H4 (cell line): ENCODE measurements at places on chromosomes 5 and 9. TPM values are rescaled to one million over a fixed set of nuclear protein-coding genes. Genes with fewer than 3 reads are reported as not detected.

- DNase-seq, result no peak
Measured at GRCh38 chr5:9495121-9495520, 50.8 kb downstream of the SEMA5A start.

- no peak for DNase-seq
Measured at GRCh38 chr5:3377831-3378230, 217.8 kb upstream of the IRX1 start.

DNA sequence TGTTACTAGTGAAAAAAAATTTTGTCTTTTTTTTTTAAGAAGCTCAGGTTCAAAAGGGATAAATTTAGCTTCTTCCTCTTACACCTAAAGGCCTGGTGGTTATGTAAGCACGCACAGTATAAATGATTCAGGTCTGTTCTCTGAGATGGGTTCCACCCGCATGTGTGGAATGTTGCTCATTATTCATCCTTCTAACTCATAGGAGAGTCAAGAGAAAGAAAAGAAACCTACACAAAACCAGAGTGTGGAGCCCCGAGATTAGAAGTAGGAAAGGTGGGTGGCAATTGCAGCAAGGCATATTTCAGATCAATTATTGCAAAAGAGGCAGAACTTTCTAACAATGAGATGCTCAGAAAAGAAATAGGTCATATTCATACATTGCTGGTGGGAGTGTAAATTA, 13.5 kb downstream of the PLAC8L1 start:
- DNase-seq, result no peak

GRCh38 chr9:13266167-13266566, 13.3 kb downstream of the MPDZ start:
- DNase-seq, result peak; percentile 59

DNA sequence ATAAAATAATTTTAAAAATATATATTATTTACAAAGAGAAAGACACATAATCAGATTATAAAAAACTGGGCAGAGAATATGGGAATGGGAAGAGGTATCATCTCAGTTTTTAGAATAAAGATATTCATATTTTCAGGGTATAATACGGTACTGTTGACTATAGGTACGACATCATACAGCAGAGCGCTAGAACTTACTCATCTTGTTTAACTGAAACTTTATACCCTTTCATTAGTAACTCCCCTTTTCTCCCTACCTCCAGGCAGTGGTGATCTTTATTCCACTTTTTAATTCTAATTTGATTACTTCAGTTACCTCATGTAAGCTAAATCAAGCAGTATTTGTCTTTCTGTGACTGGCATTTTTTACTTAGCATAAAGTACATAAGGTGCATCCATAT, 742.1 kb downstream of the MTRR start:
- no peak for DNase-seq

DNA sequence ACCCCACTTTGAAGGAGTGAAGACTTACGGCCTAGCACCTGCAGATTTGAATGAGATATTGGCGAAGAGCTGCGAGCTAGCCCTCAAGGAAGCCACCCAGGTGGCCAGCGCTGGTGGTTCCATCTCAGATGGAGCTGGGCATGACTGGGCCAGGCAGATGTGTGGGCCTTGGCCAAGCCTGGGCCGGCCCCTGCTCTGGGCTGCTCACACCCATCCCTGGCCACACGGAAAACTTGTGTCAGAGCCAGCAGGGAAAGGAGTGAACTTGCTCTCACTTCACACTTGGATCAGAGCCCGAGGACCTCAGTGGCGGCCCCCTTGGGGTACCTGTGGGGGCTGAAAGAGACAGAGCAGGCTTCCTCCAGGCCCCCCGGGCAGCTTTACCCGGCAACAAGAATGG, 44.2 kb downstream of the ROPN1L start:
- no peak for DNase-seq

GRCh38 chr9:5435912-5436311, 1.8 kb downstream of the PLGRKT start:
- no peak for DNase-seq

- no peak for DNase-seq
Measured at GRCh38 chr5:152259702-152260101, 145.4 kb downstream of the NMUR2 start.

DNA sequence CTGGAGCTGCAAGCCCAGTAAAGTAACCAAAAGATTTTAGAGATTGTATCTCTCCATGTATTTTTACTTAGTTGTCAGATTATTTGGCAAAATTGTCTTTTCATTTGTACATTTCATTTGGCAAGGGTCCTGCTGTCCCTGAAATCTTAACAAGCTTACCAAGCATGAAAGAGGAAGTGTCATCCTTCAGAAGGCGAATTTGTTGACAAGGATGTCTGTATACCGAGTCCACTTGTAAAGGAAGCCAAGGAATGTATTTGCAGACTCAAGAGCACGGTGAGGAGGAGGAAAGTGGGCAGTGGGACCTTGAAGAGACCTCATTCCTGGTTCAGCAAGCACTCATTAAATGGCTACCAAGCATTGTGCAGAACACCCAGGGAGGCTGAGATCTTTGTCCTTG, 7.5 kb upstream of the OTULINL start:
- DNase-seq, result no peak

DNA sequence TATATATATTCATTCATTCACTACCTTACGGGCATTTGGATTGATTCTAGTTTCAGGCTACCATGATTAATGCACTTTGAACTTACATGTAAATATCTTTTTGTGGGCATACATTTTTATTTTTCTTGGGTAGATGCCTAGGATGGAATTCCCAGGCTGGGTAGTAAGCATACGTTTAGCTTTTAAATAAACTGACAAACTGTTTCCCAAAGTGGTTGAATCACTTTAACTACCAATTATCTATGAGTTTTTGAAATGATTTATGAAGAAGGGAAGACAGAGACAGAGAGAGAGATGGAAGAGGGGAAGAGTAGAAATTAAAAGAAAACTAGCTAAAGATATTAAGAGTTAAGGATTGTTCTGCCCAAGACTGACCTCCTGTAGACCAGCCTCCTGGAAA, 612.6 kb downstream of the PSAT1 start:
- no peak for DNase-seq

GRCh38 chr5:17839848-17840247, 205.6 kb downstream of the TAF11L14 start:
- DNase-seq, result no peak

DNA sequence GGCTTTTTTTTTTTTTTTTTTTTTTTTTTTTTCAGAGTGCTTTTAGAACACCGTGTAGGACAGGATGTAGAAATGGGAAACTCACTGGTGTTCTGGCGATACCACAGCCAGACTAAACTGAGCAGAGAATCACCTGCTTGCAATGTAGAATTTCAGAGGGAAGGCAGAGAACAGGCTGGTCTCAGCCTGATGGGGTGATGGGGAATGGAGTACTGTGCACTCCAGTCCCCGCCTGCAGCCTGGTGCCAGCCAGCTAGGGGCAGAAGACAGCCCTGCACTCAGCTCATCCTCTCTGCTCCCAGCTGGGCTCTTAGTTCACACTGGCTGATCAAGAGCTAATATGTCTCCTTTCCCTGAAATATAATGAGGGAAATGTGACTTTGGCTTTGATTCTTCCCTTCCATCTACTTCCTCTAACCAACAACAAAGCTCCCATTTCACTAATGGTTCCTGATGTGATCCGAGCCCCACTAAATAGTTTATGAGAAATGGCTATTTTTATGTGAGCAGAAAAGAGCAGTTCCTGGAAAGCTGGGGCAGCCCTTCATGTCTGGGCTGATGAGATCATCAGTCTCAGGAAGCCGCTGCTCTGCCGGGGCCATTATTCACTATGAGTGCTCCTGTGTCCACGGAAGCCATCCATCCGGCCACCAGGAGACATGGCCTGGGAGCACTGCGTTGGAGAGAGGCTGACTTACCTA, 209.7 kb downstream of the GADD45G start:
- no peak for DNase-seq

DNA sequence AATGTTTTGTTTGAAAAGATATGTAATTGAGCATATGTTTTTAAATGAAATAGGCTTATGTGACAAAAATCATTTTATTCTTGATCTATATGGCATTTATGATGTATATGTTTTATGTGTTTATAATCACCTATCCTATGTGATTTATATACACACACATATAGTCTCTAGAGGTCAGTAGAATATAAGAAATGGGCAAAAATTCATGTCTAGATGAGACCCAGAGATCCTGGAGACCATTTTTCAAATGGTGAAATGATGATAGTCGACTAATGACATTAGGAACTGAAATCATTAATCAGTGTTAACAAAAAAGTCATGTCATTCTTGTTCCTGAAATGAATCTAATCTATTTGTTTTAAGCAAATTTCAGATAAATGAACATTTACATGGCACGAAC, 709.2 kb upstream of the WWC1 start:
- no peak for DNase-seq

- no peak for DNase-seq
Measured at GRCh38 chr9:98108531-98109031, 10.4 kb downstream of the TRIM14 start.

DNA sequence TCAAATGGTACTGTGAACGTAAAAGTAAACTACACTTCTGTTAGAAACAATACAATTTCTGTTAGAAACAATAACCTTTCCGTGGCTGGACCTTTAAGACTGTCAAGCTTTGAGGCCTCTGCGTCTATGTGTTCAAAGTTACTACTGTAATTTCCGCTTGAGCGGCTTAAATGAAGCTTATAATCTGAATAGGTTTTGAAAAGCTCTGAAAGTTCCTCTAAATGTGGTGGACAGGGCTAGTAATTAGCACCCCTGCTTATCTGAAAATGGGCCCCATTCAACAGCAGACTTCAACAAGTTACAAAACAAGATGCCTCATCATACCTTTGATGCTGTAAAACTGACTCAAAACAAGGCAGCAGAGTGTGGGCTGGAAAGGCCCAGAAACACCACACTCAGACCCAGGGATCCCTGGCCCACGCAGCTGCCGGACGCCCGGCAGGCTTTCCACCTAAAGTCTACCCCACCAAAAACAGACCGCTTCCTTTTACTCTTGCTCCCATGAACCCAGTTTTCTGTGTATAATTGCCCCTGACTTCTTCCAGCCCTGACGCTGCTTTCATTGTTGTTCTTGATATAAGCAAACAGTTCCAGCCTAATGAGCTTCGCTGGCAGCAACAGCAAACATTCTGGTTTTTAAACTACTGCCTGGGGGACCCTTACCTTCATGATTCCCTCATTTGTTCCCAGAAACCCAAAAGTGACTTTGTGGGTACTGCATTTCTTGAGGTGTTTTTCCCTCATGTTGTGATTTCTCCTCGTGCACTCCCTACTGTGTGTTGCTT, 66.7 kb downstream of the TLE1 start:
- no peak for DNase-seq

GRCh38 chr9:7287986-7288385, 511.6 kb downstream of the DMAC1 start:
- no peak for DNase-seq

- DNase-seq, result no peak
Measured at GRCh38 chr5:158727136-158727535, 372.6 kb downstream of the EBF1 start.

- DNase-seq, result peak; percentile 23
Measured at GRCh38 chr9:89374176-89374575, 55.9 kb downstream of the SECISBP2 start.

DNA sequence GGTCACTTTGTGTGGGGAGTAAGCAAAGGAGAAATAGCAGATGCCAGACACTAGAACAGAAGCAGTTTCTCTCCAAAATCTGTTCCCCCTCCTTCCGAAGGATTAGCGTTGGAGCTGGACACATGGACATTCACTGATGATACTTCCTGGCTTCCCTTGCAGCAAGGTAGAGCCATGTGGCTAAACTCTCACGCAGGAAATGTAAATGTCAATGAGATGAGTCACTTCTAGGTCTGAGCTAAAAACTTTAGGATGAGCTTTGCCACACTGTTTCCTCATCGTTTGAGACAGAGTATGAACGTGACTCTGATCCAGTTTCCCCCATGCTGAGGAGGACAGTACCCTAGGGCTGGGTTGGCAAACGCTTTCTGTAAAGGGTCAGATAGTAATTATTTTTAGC, 5.1 kb downstream of the BHMT2 start:
- peak; percentile 25 for DNase-seq

DNA sequence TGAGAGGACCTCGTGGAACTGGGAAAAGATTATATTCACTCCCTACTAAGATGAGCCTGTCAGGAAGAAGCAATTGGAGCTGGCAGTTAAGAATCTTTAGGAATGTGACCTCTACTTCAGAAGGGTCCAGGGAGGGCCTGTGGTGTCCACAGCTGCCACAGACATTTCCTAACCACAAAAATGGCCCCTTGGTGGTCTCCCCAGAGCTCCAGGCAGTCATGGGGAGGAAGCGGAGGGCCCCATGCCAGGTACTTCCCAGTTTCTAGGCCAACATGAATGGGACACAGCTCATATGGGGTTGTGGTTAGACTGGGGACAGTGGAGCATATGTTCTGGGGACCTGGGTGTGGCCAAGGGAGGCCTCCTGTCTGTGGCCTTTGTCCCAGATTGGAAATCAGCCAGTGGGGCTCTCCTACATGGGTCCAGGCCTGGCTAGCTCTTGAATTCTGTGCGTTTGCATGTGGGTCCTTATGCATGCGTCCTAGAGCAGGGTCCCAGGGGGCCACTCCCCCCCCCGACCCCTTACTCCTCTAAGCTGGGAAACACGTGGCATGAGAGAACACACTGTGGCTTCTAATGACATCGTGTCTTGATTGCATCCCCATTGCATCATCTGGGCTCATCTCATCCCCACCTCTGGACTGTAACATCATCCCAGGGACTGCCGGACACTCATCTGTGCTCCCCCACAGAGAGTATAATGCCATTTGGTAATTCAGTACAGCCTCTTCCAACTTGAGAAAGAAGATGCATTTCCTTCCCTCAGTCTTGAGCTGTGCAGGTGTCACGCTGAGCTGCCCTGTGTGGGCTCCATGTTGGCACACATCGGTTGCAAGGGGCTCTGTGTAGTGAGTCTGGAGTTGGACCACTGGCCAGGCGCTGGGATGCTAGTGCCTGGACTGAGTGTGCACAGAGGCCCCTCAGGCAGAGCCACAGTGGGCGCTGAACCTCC, 31.3 kb downstream of the IRF1 start:
- peak; percentile 93 for DNase-seq

- DNase-seq, result peak; percentile 81
Measured at GRCh38 chr5:137075163-137075970, 423.8 kb downstream of the SPOCK1 start.

- no peak for DNase-seq
Measured at GRCh38 chr9:87853302-87853701, 29.4 kb upstream of the SPATA31E1 start.

GRCh38 chr9:131121346-131121745, 4.0 kb upstream of the NUP214 start:
- DNase-seq, result no peak

Gene FAM169A
- total RNA-seq, result 7.1 and 7.6 TPM in 2 replicates

Gene ELOVL7
- total RNA-seq, result 8.6 and 10.4 TPM in 2 replicates

Gene ISL1
- total RNA-seq, result 4.6 TPM in 2 replicates

Gene CCDC187
- total RNA-seq, result not detected in 2 replicates

Gene PCDHB8
- total RNA-seq, result 12.4 and 12.7 TPM in 2 replicates

Gene IFNA13
- not detected in 2 replicates for total RNA-seq

Gene AP3B1
- total RNA-seq, result 30.2 and 41.6 TPM in 2 replicates

Gene ECPAS
- 43.9 and 44.8 TPM in 2 replicates for total RNA-seq

Gene PFN3
- not detected in 2 replicates for total RNA-seq

Gene TMEM215
- 0.08 TPM in 1 of 2 replicates, not detected in the other for total RNA-seq

Gene ESM1
- not detected in 2 replicates for total RNA-seq

Gene BARHL1
- not detected in 2 replicates for total RNA-seq

Gene MEIKIN
- not detected in 2 replicates for total RNA-seq
